ENCODE measurements at places on chromosomes 4 and X. TPM values are rescaled to one million over a fixed set of nuclear protein-coding genes. Genes with fewer than 3 reads are reported as not detected.

- no peak for DNase-seq
Observed at GRCh38 chr4:187268940-187269339, 545.3 kb upstream of the FAT1 start.

DNA sequence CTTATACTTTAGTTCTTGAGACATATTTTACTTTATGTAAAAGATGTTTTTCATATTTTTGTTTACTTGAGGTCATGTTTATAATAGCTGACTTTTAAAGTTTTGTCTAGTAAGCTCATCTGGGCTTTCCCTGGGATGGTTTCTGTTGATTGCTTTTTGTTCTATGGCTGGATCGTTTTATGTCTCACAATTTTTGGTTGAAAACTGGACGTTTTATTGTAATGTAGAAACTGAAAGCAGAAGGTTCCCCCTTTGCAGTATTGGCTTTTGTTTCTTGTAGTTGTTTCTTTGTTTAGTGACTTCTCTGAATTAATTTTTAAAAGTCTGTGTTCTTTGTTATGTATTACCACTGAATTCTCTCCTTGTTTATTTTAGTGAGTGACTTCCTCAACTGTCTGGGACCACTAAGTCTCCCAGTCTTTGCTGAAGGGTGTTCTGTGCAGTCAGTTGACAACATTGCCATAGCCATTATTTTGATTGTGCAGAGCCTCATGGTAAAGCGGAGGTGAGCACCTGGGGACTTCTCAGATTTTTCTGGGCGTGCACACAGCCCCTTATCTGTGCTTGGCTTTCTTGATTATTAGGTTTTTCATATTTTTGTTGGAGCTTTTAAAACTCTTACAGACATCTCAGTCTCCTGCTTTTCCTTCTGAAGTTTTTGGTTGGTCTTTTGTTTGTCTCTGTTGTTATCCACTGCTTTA lies 31.0 kb downstream of the KDM6A start:
- DNase-seq: no peak

- DNase-seq: no peak
Observed at GRCh38 chr4:116122124-116122523, 963.3 kb downstream of the TRAM1L1 start.

DNA sequence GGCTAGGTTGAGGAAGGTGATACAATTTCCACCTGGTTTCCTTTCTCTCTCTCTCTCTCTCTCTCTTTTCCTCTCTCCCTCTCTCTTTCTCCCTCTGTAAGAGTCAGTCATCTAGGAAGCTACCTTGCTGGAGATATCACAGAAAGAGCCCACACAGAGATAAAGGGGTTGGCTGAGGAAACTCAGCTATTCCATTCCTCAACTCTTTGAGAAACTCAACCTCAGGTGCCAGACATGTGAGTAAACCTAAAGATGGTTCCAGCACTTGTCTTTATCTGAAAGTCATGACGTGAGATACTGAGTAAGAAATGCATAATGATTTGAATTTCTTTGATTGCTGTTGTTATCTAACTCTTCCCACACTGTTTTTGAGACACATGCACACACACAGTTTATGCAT lies 564.0 kb downstream of the SPOCK3 start:
- no peak for DNase-seq

DNA sequence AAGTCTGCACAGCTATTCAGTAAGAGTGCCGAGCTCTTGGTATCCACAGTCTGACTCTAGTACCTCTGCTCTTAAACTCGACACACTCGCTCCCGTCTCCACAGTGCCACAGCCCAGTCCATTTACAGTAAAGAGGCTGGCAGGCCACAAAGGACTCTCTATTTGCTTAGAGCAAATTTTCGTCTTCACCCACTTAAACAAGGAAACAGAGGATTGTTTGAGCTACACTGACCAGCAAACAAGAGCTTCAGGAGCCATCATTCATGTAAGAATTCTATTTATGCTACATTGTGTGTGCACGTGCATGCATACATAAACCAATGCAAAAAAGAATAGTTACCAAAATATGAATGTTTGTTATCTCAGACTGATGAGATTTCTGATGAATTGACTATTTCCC lies 290.2 kb downstream of the USP46 start:
- DNase-seq: no peak

Gene ETFDH
- total RNA-seq: 161 TPM

- DNase-seq: no peak
Observed at GRCh38 chr4:105191621-105192210, 45.0 kb downstream of the TET2 start.

Gene WNK3
- total RNA-seq: 2.1 TPM

DNA sequence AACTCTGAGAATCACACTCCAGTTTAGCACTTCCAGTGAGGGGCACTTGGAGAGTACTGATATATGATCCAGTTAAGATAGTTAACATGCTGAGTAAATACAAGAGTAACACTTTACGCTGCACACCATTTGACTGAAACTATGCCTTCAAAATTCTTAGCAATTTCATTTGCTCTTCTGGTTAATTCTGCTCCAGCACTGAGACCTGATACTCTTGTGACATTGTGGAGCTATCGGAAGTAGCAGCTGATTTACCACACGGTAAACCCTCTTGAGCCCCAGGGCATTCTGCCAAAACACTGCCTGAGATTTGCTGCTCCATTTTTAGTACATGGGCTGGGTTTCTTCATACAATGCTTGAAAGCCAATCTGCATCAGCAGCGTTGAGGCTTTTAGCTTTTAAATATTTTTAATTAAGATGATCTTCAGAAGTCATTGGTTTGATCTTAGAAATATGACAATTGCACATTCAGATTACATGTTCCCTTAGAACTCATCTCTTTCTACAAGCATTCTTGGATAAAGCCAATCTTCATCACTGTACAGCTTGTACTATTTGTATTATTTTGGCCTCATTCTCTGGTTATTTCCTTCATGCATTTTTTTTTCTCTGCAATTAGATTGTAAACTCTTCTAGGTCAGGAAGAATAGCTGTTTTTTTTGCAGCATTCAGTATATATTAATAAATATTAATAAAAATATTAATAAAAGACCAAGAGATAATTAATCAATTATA lies 67.8 kb upstream of the ETNPPL start:
- peak; percentile 76 for DNase-seq

DNA sequence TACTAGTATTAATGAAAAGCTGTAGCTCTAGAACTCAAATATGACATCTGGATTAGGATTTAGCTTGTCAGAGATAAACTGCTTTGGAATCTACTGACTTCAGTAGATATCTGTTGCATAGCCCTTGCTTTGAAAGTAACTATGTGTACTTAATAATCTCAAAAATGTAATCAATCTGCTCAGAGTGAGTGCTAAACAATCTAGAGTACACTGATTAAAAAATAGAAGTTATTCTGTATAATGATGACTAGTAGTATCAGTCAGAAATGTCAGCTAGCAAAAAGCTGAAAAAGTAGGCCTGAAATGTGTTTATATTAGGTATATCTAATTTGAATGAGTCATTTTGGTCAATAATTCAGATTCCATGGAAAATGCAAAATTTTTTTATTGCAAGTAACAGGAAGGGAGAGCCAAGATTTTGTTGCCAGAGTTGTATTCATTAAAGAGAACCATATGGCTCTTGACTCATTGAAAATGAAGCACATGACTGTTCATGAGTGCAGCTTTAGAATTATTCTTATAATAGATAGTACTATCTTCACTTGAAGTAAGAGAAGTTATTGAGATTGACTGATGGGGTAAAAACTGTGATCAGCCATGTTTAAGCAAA lies 20.0 kb downstream of the CLCN3 start:
- no peak for DNase-seq

Gene CXCL8
- 0.82 TPM for total RNA-seq

Gene GPC4
- 15.0 TPM for total RNA-seq

Gene LRIT3
- total RNA-seq: not detected

GRCh38 chr4:56160636-56161035 lies 211.9 kb downstream of the CEP135 start:
- no peak for DNase-seq

DNA sequence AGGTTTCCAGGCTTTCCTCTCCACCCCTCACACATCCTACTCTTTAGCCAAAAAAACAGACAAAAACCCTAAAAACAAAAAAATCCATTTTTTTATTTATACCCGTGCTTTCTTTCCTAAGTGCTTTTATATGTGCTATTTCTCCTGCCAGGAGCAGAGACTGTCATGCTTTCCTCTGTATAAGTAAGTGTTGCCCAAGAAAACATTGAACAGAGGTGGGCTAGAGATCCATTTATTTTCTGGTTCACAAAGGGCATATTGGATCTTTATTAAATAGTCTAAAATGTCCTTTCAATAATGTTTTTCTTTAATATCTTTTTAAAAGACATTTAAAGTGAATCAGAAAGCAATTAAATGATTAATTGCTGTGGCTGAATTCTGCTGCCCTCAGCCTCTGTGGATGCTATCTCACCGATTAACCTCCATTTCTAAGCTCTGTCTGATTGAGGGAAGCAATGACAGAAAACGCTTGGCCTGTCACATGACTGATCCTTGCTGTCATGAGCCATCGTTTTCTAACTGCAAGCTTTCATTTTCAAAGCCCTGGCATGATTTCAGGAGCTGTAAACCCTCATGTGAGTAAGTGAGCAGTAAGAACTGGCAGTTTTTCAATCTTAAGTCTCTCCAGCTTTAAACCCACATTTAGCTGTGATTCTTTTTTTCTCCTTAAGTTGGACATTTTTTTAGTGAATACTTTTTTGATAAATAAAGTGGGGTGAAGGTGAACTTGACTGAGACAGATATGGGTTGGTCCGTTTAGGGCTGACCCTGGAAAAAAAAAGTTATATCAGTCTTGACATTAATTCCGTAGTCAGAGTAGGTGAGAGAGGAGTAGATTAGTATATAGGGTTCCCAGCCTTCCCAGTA lies 180.7 kb upstream of the PGRMC2 start:
- DNase-seq: peak; percentile 37

Gene MAGEA11
- not detected for total RNA-seq

DNA sequence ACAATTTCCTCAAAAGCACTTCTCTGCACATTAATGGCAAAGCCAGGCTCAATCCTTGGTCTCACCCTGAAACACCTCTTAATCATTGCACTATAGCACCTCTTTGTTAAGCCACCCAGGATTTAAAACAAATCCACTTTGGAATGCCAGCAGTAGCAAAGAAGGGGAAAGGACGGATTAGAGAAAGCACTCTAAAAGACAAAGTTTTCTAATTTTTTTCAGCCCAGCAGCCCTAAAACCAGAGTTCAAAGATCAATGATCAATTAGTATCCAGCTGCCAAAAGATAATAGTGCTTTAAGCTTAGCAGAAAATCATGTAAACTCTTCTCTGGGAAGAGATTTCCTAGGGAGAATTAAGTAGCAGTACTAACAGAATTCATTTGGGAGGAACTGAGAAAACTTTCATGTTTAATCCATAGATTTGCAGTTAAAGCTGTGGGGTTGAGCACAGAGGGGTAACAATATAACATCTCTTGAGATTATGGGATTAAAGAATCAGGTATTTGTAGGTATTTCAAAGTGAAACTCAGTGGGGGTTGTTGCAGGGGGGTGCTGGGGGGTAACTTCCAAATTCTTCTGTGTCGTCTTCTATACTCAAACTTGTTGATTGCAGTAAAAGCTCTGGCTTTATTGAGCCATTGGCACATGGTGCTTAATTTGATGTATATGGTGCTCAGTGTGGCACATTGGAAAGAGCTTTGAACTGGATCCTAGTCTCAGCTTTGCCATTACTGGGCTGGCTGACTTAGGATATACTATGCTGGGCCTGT lies 61.8 kb downstream of the LRRC66 start:
- no peak for DNase-seq

- no peak for DNase-seq
Observed at GRCh38 chr4:150230561-150230960, 152.3 kb downstream of the DCLK2 start.

GRCh38 chr4:10582059-10582686 lies 102.4 kb downstream of the CLNK start:
- DNase-seq: no peak

GRCh38 chrX:68808686-68809357 lies 20.0 kb upstream of the EFNB1 start:
- DNase-seq: peak; percentile 33

- DNase-seq: no peak
Observed at GRCh38 chrX:119155416-119156035, 27.9 kb upstream of the KIAA1210 start.

DNA sequence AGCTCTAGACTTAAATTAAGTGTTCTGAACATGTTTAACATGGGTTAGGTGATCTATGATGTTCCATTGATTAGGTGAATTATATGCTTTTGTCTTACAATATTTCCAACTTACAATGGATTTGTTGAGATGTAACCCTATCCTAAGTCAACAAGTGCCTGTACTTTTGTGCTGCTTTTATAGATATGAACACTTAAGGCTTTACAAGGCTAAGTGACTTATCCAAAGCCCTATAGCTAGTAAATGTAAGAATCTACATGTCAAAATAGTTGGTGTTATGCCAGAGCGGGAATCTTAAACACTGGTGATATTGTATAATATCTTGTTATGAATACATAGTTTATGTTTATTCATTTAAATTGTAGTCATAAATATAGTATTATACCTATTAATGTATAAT lies 1629.1 kb upstream of the IGFBP7 start:
- DNase-seq: no peak
